ENCODE measurements at places on chromosomes 1 and 21.
A peak's percentile ranks its signal among the peaks of the same experiment; 100 is the strongest.

DNA sequence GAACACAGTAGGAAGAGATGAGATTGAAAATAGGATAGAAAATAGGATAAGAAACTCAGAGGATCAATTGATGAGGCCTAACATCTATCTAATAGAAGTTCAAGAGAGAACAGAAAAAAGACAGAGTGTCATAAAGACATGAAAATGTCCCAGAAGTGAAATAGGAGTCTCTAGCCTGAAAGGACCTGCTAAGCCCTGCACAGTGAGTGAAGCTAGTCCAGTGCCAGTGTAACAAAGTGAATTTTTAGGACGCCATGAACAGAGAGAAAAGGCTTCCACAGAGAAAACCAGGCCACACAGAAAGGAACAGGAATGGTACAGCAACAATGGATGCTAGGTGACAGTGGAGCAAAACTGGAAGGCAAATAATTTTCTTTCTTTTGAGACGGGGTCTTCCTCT, 20.3 kb upstream of the LSS start:
- DNase-seq = no peak

GRCh38 chr1:53524428-53525375, 65.5 kb downstream of the DMRTB1 start:
- DNase-seq = no peak

GRCh38 chr1:76294482-76295194, 220.1 kb downstream of the ST6GALNAC3 start:
- no peak for DNase-seq

DNA sequence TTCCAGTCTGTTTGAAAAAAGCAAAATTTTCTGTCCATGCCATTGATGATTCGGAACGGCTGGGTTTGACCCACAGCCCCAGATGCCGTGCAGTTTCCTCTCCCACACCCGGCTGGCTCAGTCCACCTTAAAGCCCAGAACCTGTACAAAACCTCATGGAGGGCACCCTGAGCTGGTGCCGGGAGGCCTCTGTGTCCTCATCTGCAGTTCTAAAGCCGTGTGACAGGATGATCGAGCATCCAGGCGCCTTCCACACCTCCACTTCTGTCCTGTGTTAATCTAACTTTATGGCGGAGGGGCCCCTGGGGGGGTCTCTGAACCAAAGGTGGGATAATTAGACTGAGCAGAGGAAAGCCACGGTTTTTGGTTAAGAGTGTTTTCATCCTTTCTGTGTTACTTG, 49.6 kb downstream of the SLC37A1 start:
- DNase-seq = no peak

- DNase-seq = no peak
These were observed 10.2 kb upstream of the CHI3L2 start for GRCh38 chr1:111217183-111217910.

- DNase-seq = no peak
These were observed 16.1 kb upstream of the GSTM4 start for GRCh38 chr1:109639841-109640184.

GRCh38 chr21:14382486-14382834, 486 bp downstream of the HSPA13 start:
- DNase-seq = no peak

DNA sequence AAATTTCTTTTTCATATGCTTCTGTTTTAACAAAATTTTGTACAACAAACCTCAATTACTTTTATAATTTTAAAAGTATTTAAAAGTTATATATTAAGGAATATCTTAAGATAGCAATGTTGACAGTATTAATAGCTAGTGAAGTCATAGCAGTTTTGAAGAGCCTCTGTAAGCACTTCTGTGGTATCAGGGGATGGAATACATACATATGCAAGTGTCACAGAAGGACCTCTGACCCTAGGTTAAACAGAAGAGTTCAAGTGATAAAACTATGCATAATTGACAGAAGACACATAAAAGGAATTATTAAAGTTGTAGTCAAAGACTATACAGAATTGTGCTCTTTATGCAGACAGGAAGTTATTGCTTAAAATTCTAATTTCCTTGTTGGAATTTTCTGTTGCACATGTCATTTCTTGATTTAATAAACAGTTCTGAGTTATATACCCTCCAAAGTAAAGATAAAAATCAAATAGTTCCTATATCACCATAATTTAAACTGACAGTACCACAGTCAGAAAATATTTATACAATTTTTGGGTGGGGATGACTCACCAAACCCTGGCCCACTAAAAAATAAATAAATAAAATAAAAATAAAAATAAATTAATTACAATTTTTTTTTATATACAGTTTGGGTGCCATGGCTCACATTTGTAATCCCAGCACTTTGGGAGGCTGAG, 27.1 kb downstream of the IPP start:
- peak; percentile 26 for DNase-seq

DNA sequence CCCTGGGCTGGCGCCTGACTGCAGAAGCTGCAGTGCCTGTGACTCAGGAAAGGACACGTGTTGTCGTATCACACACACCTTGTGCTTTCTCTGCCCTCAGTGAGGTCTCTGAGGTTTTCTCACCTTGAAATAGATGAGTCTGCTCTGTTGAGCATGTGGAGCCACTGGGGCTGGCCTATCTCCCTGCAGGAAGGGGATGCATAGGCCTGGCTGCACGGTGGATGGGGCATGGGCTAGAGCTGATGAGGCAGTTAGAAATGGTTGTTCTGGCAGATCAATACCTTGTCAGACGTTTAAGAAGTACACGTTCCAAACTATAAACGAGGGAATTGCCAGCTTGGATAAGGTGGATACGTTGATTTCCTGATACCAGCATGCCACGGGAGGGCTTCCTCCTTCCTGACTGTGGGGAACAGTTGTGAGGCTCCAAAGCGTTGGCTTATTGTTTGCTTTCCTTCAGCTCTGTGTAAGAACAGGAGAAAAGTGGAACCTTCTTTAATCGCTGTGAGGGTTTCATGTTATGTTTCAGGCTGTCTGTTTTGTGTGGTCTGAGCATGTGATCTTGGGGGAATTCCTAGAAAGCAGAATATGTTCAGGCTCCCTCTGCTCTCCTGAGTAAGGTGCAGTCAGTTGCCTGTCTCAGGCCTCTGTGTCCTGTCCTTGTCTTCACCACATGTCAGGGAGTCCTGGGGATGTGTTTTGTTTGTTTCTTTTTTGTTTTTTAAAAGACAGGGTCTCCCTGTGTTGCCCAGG, 44.8 kb downstream of the PCNT start:
- peak; percentile 40 for DNase-seq

DNA sequence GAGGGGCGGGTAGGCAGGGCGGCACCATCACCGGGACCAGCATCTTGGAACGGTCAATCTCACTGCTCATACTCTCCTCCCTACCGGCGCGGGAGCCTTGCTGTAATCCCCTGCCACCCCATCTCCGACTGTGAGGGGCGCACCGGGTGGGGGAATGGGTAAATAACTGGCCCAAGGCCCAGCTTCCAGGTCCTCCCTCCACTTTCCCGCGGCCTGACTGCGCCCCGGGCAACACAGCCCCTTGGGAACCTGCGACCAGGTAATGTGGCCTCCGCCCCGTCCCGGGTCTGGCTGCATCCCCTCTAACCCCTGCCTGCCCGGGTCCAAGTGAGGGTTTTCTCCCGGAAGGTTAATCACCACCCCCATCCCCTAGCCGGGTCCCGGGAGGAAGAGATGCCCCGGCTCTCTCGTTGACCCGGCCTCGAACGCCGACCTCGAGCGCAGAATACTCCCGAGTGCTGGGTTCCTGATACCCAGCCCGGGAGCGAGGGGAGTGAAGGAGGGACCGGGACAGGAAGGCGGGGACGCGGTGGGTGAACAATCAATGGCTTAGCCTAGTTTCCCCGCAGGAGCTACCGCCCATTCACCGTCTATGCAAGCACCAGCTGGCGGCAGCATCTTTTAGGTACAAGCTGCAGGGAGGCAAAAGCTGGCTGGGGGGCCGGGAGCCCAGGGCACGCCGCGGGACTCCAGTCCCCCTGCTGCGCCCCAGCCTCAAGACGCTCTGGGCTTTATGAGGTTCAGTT, 5.9 kb upstream of the LHX9 start:
- DNase-seq = no peak

DNA sequence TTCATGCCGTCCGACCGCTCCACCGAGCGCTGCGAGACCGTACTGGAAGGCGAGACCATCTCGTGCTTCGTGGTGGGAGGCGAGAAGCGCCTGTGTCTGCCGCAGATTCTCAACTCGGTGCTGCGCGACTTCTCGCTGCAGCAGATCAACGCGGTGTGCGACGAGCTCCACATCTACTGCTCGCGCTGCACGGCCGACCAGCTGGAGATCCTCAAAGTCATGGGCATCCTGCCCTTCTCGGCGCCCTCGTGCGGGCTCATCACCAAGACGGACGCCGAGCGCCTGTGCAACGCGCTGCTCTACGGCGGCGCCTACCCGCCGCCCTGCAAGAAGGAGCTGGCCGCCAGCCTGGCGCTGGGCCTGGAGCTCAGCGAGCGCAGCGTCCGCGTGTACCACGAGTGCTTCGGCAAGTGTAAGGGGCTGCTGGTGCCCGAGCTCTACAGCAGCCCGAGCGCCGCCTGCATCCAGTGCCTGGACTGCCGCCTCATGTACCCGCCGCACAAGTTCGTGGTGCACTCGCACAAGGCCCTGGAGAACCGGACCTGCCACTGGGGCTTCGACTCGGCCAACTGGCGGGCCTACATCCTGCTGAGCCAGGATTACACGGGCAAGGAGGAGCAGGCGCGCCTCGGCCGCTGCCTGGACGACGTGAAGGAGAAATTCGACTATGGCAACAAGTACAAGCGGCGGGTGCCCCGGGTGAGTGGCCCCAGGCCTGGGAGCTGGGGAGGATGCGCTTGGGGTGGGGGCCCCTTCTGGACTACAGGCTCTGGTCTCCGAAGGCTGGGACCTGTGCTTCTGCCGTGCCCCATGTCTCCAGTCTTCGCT, 1.1 kb downstream of the SKI start:
- DNase-seq = peak; percentile 78

DNA sequence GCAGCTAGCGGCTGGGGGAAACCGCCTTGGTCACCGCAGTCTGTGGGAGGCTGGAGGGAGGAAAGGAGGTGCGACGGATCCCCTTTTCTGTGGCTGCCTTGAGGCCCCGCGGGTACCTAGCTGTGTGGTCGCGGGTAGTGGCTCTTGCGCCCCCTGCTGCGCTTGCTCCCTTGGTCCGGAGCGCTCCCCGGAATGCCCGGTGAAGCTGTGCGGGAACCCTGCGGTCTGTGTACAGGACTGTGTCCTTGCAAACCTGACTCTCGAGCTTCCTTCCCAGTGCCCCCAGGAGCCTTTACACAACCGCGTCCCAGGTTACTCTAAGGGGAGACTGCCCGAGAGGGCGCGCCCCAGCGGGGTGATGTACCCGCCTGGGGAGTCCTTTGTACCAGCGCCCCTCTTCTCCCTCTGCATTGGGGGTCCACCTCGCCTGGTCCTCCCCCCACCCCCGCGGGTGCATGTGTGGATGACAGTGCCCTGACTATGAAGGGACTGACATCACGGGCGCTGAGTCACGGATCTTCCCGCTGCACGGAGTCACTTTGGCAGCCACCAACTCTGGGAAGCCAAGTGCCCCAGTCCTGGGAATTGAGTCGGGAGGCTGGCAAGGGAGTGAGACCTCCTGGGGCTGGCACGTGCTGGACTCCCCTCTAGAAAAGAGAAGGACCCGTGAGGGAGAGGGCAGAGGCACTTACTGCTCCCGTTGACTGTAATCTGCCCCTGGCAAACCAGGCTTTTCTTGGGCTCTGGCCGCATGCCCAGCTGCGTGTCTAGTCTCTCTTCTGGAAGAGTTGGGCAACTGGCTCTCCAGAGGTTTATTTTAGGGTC, 816 bp downstream of the IL6R start:
- DNase-seq = peak; percentile 98

DNA sequence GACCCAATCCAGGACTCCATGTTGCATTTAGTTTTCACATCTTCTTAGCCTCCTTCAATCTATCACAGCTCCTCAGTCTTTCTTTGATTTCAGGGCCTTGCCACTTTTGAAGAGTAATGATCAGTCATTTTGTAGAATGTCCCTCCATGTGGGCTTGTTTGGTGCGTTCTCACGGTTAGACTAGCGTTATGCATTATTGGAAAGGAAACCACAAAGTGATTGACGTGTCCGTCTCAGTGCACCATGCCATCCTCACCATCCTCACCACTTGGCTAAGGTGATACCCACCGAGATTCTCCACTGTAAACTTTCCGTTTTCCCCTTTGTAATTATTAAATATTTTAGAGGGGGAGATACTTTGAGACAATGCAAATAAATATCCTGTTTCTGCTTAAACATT, 59.6 kb upstream of the OLIG2 start:
- no peak for DNase-seq

DNA sequence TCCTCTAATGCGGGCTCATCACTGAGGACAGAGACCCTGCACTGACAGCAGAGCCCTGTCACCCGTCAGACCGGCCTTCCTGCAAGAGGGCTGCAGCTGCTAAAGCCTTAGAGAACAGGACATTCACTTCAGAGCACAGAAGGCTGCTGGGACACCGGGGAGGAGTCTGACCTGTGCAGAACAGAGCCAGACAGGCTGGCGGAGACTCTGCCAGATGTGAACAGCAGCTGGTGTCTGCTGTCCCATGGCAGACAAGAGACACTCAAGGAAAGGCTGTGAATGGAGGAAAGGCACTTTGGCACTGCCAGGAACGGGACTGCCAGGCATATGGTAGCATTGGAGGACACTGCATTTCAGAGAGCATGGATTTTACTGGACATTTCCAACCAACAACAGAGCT, 21.4 kb downstream of the MRAP start:
- no peak for DNase-seq

DNA sequence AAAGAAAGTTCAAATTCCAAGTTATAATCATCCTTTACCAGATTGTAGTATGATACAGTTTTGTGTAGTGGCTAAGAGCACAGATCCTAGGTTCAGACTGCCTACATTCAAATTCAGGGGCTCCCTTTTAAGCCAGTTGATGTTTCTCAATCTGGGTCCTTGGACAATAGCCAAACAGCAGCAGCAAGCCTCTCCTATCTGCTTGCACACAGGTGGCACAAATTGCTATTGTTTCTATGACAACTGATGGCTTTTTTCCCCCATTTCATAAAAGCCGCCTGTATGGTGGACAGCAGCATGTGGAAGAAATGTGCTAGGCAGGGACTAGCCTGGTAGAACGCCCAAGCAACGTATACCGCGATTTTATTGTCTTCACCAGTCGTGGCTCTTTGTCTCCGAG, 76.5 kb downstream of the S1PR1 start:
- no peak for DNase-seq

GRCh38 chr1:6414443-6414844, 5.3 kb downstream of the HES2 start:
- DNase-seq = peak; percentile 35

DNA sequence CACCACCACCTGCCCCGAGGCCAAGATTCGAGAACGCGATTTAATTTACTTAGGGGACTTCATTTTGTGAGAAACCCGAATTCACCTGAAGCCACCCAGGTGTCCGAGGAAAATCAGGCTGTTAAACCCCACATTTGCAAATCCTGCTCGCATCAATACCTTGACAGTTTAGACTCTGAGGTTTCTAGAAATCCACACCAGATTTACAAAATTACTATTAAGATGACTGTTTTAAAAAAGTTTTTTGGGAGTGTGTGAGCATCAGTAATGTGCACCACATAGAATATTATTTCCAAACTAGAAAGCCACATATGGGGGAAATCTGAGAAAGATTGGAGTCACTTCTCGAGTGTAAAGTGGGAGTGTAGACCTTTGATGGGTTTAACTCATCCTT, 685 bp downstream of the RIMKLA start:
- no peak for DNase-seq

- no peak for DNase-seq
These were observed 117.5 kb upstream of the ARHGEF16 start for GRCh38 chr1:3336641-3337630.
